NCI-H2081 treated with DMSO at 0.1 percent for 48 hours (cell line): ENCODE measurements at places on chromosomes 7 and 10.

DNA sequence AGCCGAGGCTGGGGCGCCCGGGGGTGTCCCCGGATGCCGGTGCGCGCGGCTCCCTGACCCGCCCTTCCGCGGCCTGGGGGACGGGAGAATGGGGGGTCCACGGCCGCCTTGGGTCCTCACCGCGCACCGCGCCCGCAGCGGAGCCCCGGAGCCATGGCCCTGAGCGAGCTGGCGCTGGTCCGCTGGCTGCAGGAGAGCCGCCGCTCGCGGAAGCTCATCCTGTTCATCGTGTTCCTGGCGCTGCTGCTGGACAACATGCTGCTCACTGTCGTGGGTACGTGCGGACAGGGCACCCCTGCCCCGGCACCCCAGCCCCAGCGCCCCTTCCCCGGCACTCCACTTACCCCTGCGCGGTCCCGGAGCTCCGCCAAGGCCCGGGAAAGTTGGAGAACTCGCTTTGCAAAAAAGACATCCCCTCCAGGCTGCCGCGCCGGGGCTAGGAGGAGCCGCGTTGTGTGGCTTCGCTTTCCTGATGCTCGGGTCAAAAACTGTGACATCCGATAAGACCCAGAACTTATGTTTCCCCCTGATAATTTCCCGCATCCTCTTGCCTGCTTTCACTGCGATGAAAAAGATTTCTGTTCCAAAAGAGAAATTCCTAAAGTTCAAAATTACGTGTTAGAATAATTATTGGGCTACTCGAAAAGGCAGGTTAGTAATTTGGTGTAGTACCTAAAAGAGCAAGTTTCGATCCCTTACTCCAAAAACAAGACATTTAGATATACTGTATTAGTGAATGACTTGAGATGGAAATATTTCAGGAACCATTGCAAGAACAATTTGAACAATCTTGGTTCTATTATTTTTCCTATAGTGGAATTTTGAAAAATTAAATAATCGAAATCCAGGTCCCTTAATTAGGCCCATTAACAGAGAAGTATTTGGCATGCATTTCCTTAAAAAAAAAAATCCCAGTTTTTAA is 888 bp downstream of the SLC18A2 start:
- DNase-seq, result no peak

DNA sequence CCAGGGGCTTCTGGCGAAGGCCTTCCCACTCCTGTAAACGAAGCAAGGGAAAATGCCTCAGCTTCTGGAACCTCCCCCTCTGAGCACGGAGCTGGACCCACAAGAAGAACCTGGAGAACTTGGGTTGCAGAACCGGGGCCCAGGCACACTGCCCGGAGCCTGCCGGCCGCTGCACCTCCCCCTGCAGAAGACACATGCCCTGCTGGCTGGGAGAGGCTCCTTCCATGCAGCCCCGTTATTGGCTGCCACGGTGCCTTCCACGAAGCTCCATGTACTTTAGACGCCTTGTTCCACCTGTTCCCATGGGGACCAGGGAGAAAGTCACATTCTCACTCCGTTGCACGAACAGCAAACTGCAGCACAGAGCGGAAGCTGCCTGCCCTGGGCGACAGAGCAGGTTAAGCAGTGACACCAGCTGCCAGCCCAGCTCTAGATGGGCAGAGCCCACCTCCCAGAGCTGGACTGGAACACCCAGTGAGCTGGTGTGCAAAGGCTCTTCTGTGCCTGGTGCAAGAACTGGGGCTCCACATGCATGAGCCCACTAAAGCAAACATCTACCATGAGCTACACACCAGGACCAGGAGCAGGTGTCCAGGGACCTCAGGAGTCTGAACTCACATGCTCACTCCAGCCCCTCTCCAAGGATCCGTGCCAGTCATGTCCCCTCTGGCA is 70.1 kb downstream of the TNS3 start:
- DNase-seq, result no peak

DNA sequence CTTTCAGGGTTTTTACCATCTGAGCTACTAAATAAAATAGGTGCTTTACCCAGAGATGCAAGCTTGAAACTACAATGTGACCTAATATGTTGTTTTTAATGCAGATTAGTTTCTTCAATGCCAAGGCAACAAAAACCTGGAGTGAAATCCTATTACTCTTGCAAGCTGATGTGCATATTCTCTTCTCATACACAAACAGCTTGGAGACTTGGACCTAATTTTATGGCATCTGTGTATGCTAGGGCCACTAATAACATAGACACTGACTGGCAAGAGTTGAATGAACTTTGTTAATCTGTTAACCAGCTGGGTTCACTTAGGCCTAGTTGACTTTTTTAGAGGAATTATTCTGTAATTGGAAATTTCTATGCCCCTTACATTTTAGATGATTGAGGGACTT is 23.4 kb upstream of the SMIM30 start:
- no peak for DNase-seq

GRCh38 chr7:87148332-87148955 is 3.8 kb upstream of the DMTF1 start:
- DNase-seq, result no peak

GRCh38 chr7:87100326-87100725 is 40.9 kb upstream of the ELAPOR2 start:
- no peak for DNase-seq

DNA sequence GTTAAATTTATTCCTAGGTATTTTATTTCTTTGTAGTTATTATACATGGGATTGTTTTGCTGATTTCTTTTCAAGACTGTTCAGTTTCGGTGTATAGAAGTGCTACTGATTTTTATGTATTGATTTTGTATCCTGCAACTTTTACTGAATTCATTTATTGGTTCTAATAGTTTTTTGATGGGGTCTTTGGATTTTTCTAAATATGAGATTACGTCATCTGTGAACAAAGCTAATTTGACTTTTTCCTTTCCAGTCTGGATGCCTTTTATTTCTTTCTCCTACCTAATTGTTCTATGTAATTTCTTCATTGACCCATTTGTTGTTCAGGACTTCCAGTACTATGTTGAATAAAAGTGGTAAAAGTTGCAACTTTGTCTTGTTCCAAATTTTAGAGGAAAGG is 5.8 kb upstream of the AOAH start:
- DNase-seq, result no peak

- DNase-seq, result no peak
Measured at GRCh38 chr10:59831658-59832503, 74.5 kb downstream of the CCDC6 start.

GRCh38 chr7:20005081-20005480 is 212.1 kb downstream of the MACC1 start:
- no peak for DNase-seq

DNA sequence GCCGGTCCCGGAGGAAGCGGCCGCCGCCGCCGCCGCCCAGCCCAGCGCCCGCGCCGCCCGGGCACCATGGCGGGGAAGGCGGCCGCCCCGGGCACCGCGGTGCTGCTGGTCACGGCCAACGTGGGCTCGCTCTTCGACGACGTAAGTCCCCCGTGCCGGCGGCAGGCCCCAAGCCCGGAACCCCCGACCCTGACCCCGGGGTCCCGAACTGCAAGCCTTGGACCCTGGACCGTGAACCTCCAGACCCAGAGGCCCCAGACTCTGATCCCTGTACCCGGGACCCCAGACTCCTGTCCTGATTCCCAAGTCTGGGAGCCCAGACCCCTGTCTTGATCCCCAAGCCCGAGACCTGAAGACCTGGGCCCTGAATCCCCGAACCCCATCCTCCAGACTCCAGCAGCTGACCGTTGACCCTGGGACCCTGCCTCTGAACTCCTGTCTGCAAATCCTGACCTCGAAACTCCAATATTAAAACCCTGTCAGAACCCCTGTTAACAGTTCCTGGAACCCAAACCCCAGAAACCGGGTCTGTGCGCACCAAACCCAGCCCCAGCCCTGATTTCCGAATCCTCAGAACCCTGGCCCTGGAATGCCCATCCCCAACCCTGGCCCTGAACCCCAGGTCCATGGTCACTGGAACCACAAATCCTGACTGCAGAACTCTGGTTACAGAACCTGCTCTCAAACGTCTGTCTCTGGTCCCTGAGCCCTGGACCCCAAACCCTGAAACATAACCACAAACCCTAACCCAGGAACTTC is 623 bp downstream of the INPP5A start:
- DNase-seq, result no peak

DNA sequence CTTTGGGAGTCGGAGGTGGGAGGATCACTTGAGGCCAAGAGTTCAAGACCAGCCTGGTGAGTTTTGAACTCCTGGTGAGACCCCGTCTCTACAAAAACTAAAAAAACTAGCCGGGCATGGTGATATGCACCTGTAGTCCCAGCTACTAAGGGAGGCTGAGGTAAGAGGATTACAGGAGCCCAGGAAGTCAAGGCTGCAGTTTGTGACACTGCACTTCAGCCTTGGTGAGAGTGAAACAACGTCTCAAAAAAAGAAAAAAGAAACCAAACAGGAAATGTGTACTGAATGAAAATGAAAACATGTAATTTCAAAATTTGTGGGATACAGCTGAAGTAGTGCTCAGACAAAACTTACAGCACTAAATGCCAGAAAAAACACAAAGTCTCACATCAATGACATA is 7.6 kb downstream of the ARHGAP12 start:
- no peak for DNase-seq

DNA sequence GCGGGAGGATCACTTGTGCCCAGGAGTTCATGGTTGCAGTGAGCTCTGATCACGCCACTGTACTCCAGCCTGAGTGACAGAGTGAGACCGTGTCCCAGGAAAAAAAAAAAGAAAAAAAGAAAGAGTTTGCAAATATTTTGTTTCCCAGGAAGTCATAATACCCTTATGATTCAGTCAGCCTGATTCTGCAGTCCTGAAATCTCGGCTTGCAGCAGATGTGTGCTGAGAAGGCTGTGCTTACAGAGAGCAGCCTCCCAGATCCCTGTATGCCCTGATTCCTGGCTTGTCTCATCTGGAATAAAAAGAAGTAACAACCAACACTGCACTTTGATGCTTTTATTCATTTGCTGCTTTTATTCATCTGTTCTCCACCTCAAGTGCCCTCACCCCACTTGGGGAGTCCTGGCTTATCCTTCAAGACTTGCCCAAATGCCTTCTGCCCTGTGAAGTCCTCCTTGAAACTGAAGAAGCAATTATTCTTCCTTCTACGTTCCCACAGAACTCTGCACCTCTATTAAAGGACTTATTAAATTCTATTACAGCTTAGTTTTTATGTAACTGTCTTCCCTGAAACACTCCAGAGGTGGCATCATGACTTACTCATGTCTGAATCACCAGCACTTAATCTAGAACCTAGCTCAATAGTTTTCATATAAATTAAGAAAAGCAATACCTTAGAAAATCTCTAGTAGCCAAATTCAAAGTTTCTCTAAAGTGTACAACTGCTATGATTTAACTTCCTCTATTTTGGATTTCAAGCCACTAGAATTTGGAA is 27.7 kb upstream of the BPGM start:
- no peak for DNase-seq

DNA sequence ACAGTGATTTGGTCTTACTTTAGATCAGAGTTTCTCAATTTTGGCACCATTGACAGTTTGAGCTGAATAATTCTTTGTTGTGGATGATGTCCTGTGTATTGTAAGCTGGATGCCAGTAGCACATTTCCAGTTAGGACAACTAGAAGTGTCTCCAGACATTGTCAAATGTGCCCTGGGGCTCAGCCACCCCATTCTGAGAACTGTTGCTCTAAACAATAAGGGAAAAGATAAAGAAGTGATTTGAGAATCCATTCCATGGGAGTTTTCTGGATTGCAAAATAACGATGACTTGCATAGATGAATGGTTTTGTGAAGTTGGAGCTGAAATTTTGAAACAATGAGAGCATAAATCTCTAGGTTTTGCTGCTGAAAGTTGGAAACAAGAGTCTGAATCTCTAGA is 44.6 kb downstream of the NUP205 start:
- no peak for DNase-seq

DNA sequence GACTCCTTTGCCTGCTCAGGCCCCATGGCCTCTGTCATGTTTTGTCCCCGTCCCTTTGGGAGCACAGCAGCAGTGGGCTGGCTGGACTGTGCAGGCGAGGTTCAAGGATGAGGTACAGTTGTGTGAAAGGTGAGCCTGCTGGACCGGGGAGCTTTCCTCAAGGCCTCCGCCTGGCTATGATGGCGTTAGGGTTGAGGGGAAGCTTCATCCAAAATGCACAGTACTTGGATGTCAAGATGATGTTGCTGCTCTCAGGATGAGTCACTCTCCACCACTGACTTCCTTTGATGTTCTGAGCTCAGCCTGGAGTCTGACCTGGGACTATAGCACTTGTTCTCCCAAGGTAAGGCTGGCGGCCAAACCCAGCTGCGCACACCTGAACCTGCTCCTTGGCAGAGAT is 152.7 kb upstream of the SHH start:
- DNase-seq, result no peak

- DNase-seq, result no peak
Measured at GRCh38 chr10:77566236-77566635, 71.4 kb downstream of the KCNMA1 start.

- no peak for DNase-seq
Measured at GRCh38 chr10:22345301-22346095, at the start of gene SPAG6. Gene SPAG6, plus strand, starts transcription at chr10:22345496. Its CDS starts 116 bp downstream, at chr10:22345612.

DNA sequence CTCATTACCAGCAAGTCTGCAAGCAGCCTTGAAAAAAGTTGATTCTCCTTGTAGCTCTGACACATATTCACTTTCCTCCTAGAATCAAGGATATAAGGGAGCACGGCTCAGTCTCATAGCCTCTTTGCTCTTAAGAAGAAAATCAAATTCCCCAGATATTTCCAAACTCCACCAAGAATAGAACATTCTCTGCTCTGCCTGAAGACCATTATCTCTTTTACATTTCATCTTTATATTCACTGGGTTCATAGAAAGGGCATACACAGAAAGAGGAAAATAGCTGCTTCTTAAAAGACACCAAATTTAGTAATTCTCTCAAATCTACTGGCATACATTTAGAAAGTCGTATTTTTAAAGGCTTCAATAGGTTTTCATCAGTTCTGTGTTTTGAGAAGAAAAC is 92.0 kb downstream of the HPSE2 start:
- DNase-seq, result no peak

GRCh38 chr10:11441151-11441535 is 170.3 kb downstream of the USP6NL start:
- DNase-seq, result no peak
